Heart left ventricle (tissue), 16 donors: ENCODE measurements at places on chromosomes 6 and 20. TPM values are rescaled to one million over a fixed set of nuclear protein-coding genes. Genes with fewer than 3 reads are reported as not detected.

GRCh38 chr6:54609981-54610380, 236.6 kb upstream of the FAM83B start:
- DNase-seq = no peak

- DNase-seq = no peak
These were observed 571 bp downstream of the CSNK2B start for GRCh38 chr6:31666337-31666965.

LKAAEAR1 gene
- not detected for total RNA-seq

- DNase-seq = peak; percentile 60
These were observed at the start of gene SOX18 for GRCh38 chr20:64049060-64049877. SOX18 (minus strand) TSS chr20:64049639; CDS start chr20:64049516, 123 bp downstream.

ESR1 gene
- 2.2 TPM for total RNA-seq

EYA4 gene
- total RNA-seq = 14.6 TPM

HAO1 gene
- total RNA-seq = not detected

- no peak for DNase-seq
These were observed 109.5 kb downstream of the B3GAT2 start for GRCh38 chr6:70847106-70848084.

GNL1 gene
- total RNA-seq = 29.6 TPM

DNA sequence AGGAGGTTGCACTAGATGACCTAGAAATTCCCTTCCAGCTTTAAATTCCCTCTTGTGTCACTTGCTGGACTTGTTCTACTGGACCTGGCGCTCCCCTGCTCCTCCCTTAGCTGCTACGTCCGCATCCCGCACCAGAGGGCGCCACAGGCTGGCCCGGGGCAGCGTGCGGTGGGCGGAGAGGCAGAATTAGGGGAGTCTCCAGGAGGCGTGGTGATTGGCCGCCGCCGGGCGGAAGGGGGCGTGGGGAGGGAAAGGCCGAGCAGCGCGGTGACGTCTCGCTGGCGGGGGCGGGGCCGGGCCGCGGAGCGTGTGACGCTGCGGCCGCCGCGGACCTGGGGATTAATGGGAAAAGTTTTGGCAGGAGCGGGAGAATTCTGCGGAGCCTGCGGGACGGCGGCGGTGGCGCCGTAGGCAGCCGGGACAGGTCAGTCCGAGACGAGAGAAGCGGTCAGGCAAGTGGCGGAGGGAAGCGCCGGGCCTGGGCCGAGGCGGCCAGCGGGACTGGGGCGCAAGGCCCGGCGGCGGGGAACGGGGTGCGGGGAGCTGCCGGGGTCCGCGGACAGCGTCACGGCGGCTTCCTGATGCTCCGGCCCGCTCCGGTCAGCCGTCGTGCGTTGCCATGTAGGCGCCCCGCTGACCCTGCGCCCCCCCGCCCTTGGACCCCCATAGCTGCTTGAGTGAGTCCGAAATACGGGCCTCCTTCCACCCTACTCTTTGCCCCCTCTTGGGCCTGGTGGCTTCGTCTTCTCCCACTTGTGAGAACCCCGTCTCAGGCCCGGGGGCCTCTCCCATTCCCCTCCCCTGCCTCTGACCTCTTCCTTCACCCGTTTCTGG, at the start of gene PPARD:
PPARD (plus strand) TSS at position 301 of the 834 bp plus-strand sequence. CDS start 68,530 bp downstream, outside the sequence.
- DNase-seq = peak; percentile 98

DNA sequence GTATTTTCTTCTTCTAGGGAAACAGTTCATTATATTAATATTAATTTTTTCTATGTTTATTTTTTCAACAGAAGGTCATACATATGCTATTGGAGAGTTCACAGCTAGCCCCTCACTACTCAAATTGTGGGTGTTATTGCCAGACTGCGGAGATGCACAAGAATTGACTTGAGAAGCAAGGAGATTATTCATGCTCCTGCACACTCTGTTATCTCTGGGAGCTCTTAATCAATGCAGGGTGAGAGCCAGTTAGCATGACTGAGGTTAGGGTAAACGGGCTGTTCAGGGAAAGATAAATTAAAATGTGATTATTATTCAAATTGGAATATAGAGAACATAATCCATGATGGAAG, 48.9 kb upstream of the DEFB112 start:
- DNase-seq = no peak
